Anterior cingulate cortex (tissue), 58 donors: ENCODE measurements at places on chromosomes 7 and 10.

- no peak for DNase-seq
Measured at GRCh38 chr10:26516540-26517101, 78.5 kb downstream of the APBB1IP start.

DNA sequence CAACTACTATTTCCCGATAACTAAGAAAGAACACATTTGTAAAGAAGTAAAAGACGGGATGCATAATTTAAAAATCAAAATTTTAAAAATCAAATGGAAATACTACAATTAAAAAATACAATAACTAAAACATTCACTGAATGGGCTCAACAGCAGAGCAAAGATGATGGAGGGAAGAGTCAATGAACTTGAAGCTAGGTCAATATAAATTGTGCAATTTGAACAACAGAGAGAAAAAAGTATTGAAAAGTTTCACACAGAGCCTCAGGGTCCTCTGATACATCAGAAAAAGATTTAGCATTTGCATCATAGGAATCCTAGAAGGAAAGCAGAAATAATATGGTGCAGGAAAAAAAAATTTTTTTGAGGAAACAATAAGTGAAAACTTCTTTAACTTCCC lies 581.0 kb downstream of the KCNMA1 start:
- no peak for DNase-seq

- DNase-seq, result no peak
Measured at GRCh38 chr10:113213035-113213434, 263.0 kb downstream of the TCF7L2 start.

- DNase-seq, result no peak
Measured at GRCh38 chr7:73828107-73828803, 2.5 kb upstream of the CLDN4 start.

DNA sequence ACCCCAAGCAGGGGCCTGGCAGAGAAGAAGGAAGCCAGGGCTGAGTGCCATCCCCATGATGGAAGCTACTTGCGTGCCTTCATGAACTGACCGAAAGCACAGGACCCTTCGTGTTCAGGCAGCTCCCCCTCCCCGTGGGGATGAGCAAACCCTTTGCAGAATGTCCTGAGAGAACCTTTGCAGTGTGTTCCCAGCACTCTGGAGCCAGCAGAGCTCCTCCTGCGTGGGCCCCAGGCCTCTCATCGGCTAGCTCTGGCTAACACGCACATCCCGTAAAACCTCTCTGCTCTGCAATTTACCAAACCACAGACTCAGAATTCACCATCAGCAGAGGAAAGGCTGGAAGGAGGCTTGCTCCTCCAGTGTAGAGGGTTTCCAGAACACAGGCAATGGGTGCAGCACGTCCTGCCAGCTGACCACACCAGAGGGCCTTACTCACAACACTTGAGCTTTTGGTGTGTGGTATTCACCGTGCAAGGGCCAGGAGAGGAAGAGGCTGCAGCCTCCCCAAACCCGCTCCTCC lies 3.1 kb downstream of the SH3PXD2A start:
- no peak for DNase-seq

DNA sequence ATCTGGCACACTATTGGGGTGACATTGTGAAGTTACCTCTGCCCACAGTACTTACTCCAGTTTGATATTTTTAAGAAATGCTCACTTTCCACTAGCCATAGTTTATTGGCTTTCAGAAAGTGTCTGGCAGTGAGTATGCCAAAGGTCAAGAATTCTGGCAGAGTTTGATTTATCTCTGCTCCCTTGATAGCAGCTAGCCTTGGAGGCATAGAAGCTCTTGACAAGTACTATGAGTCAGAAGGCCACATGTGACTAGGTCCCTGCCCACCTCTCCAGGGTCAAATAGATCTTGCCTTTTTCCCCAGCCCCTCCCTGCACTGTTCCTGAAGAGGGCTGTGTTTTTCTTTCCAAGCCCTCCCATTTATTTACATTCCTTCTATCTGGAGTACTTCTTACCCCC lies 202.2 kb downstream of the AUTS2 start:
- DNase-seq, result no peak

DNA sequence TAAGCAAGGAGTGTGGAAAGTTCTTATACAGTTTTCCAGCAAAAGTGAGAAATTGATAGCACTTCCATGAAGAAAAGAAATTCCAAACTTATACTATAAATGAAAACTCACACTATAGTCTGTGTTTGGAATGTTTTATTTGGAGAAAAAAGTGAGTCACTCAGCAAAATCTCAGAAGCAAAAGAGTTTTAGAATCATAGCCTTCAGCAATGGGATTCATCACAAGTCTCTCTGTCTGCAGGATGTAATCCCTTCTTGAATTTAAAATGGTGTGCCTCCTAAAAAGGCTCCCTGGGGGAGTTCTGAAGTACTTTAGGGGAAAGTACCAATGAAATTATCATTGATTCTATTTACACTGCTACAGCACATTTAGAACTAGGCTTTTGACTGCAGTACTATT lies 756.4 kb downstream of the XPNPEP1 start:
- no peak for DNase-seq

DNA sequence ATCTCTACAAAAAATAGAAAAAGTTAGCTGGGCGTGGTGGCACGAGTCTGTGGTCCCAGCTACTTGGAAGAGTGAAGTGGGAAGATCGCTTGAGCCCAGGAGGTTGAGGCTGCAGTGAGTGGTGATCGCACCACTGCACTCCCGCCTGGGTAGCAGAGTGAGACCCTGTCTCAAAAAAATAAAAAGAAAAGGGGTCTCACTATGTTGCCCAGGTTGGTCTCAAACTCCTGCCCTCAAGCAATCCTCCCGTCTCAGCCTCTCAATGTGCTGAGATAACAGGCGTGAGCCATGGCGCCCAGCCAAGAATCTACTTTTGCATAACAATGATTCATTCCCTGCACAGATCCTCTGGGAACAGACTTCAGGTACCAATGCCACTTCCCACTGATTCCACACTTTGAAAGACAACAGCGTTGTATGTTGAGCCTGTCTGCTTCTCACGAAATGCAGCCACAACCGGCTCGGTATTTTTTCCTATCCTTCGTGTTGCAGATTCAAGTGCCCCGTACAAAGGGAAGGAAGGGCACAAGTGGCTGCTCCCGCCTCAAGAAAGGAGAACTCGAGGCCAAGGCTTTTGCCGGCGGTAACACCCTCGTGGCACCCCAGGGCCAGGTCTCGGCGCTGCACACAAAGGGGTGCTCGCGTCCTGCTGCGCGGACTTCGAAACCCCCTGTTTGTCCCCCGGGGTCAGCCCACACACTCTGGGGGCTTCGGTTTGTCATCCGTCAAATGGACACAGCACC lies 745 bp downstream of the DAGLB start:
- DNase-seq, result peak; percentile 26

- DNase-seq, result no peak
Measured at GRCh38 chr7:110534241-110534931, 556.5 kb upstream of the LRRN3 start.

DNA sequence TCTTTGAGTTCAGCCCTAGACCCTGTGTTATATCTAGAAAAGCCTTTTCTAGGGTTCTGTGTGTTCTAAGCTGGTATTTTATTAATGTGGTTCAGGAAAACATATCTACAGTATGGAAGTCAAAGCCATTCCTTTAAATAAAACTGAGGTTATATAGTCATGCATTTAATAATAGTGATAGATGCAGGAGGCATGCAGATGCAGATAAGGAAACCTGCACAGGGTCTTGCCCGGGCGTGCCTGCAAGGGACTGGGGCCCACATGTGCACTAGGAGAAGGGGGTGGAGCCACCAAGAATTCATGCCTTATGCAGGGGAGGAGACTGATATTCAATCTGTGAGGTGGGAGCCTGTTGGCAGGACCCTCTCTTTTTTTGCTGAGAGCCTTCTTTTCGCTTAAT lies 171.5 kb downstream of the PRPF18 start:
- no peak for DNase-seq

DNA sequence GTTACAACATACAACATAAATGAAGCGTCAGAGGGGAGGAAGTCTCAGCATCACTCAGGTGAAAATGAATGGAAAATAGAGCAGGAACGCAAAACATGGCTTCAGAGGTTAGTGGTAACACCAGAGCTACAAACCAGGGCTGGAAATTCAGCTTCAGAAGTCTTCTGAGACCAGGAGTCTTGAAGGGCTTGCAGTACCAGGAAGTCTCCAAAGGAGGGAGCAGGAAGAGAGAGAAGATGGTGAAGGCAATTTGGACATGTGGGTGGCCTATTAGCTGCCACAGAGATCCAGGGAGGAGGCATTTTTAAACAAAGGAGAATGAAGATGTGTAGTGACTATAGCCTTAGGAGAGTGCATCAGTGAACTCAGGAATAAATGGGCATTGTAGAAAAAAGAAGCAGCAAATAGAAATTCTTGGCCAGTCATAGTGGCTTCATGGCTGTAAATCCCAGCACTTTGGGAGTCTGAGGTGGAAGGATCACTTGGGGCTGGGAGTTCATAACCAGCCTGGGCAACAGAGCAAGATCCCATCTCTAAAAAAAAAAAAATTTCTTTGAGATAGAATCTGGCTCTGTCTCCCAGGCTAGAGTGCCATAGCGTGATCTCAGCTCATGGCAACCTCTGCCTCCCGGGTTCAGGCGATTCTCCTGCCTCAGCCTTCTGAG lies 9.3 kb upstream of the TET1 start:
- DNase-seq, result peak; percentile 10

- no peak for DNase-seq
Measured at GRCh38 chr10:110481919-110482318, 15.8 kb upstream of the DUSP5 start.

DNA sequence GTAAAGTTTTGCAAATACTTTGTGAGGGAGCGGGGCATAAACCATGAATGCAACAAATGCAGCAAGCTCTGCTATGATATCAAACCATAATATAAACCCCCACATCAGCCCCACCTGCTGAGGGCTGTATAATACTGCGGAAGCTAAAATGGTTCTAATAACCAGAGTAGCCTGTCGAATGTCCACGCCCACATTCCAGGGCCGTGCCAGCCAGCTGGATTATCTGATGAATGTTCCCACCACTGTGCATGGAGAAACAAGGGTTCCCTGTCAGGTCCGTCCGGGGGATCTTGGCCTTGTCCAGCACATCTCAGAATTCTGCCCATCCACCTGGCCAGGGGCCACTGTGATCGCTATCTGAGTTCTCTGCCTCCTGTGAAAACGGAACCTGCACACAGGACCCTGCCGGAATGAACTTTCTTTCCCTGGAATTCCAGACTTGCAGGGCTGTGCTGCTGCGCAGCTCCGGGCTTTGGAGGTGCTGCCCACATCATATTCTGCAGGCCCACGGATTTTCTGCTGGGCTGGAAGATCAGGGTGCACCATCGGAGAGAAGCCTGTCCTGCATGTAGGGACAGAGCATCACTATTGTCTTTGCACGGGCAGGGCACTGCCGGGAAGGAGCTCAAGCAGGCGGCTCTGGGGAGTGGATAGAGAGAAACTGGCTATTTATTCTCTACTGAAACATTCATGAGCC lies 77.0 kb upstream of the GNA12 start:
- no peak for DNase-seq

DNA sequence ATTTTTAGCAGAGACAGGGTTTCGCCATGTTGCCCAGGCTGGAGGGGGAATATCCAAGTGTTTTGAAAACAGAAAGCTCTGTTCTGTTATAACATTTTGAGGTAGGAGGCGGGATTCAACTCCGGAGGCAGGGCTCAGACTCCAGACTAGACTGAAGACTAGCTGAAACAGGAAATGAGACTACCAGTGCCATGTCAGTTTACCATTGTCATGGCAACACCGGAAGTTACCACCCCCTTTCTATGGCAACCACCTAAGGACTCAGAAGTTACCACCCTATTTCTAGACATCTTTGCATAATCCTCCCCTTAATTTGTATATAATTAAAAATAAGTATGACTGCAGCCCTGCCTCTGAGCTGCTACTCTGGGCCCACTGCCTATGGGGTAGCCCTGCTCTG lies 1069.1 kb upstream of the AUTS2 start:
- no peak for DNase-seq

DNA sequence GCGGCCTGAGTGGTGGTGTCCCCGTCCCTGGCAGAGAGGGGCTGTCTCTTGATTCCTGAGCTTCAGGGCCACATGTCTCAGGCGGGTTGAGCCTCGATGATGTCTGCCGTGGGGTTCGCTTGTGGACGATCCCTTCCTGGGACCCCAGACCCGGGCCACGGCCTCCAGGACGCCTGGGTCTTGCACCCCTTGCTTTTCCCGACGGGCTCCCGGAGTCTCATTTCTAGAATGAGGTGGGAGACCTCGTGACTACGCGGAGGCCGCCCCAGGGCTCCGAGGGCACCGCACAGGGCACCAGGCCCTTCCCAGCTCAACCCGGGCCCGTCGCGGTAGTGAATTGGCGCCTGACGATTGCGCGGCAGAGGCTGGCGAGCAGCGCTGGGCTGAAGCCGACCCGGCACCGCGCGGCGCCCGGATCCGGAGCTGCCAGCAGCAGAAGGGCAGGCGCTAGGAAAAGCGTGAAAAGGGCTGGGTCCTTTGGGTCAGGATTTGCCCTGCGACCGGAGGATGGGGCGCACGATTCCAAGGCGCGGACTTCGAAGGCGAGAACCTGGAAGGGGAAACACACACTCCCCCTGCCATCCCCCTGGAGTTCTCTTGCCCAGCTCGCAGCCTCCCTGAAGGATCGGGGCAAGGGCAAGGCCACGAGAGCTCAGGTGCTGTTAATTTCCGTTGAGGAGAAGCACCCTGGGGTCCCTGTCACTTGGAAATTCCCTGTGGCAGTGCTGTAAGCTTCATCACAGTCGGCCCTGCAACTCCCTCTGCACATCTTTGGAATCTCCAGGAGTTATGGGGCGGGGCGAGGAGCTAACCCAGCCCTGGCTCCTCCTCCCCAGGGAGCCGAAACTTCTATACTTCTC lies 15.5 kb downstream of the TLX1 start:
- DNase-seq, result no peak

- no peak for DNase-seq
Measured at GRCh38 chr7:12002428-12002827, 170.4 kb upstream of the THSD7A start.
